ENCODE measurements at places on chromosomes 2 and 18.

DNA sequence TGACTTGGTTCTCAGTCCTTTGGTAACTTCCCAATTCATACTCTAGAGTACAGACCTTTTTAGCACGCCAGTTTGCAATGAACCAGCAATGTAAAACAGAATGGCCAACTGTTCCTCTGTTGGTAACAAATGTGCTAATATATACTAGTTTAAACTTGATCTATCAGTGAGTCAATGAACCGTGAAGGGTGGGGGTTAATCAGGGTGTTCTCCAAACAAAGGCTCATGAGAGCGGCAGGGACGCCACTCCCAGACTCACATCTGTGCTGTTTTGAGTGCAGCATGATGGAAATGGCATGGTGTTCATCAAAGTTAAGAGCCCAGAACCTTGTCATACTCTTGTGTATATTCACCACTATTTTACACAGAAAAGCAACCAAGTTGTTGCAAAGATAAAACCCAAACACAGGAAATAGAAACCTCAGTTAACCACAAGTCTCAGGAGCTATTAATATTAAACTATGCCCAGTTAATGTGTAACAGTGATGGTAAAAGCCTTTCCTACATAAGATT, 70.3 kb downstream of the CERKL start:
- H3K36me3 ChIP-seq: no peaks in the 10 kb centered on the region
- DNase-seq: no peak

GRCh38 chr2:167209784-167210183, 321.5 kb downstream of the XIRP2 start:
- H3K4me1 ChIP-seq: no peaks in the 10 kb centered on the region
- H3K36me3 ChIP-seq: no peaks in the 10 kb centered on the region
- DNase-seq: no peak
- H3K27me3 ChIP-seq: peaks cover 4% of the 10 kb centered on the region
- no peak overlapping the region for H3K27ac ChIP-seq
- H3K4me3 ChIP-seq: no peak overlapping the region

DNA sequence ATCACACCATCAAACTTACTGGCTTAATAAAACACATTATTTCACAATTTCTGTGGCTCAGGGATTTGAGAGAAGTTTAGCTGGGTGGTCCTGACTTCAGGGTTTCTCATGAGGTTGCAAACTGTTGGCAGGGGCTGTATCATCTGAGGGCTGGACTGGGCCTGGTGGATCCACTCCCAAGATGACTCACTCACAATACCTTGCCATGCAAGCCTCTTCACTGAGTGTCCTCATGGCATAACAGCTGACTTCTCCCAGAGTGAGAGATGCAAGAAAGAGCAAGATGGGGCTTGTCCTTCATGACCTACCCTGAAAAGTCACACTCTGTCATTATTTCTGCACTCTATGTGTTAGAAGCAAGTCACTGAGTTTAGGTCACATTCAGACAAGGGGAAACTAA, 73.8 kb downstream of the AQP4 start:
- no peaks in the 10 kb centered on the region for H3K36me3 ChIP-seq
- H3K27ac ChIP-seq: no peak overlapping the region
- H3K4me3 ChIP-seq: no peak overlapping the region
- H3K4me1 ChIP-seq: no peaks in the 10 kb centered on the region
- H3K27me3 ChIP-seq: no peaks in the 10 kb centered on the region

DNA sequence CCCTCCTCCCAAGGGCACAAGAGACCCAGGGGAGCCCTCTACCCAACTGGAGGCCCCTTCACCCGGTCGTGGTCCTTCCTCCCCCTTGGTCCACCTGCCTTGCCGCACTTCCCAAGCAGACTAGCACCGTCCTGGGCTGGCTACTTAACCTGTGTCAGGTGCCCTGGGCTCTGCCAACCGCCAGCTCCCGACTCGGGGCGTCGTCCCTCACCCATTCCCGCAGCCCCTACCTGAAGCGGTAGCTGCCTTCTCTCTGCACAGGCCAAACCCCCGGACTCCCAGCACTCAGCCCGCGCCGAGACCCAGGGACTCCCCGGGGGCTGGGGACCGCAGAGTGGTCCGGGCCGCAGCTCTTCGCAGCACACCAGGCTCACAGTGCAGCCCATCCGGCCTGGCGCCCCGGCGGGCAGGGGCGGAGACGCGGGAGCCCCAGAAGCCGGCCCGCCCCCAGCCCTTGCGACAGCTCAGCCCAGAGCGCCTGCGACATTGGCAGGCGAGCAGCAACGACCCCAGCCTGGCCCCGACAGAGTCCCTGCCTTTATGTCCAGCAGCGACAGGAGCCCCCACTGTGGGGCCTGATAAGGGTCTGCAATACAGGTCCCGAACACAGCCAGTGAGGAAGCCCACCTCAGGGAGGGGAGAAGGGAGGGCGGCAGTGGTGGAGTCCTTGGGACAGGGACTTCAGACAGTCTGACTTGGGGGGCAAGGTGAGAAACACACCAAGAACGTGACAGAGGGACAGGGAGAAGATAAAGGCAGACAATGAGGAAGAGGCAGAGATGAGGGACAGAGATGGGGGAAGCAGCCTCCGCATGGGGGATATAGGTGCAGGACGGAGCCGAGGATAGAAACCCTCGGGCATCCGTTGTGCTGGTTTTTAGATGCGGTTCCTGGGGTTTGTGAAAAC, 31.0 kb upstream of the TNS1 start:
- peak overlapping the region; percentile 68 for H3K4me3 ChIP-seq
- DNase-seq: no peak
- peaks cover 13% of the 10 kb centered on the region for H3K4me1 ChIP-seq
- peaks cover 3% of the 10 kb centered on the region for H3K27me3 ChIP-seq
- no peaks in the 10 kb centered on the region for H3K36me3 ChIP-seq
- H3K27ac ChIP-seq: no peak overlapping the region

- no peak for DNase-seq
- H3K4me3 ChIP-seq: no peak overlapping the region
- no peak overlapping the region for H3K27ac ChIP-seq
- no peaks in the 10 kb centered on the region for H3K4me1 ChIP-seq
- no peaks in the 10 kb centered on the region for H3K27me3 ChIP-seq
Measured at GRCh38 chr18:7642331-7642890, 75.3 kb downstream of the PTPRM start.

GRCh38 chr18:27826101-27826500, 350.8 kb downstream of the CDH2 start:
- no peaks in the 10 kb centered on the region for H3K27me3 ChIP-seq
- no peak overlapping the region for H3K4me3 ChIP-seq
- no peaks in the 10 kb centered on the region for H3K36me3 ChIP-seq
- H3K4me1 ChIP-seq: no peaks in the 10 kb centered on the region

GRCh38 chr2:33411765-33412164, 64.7 kb upstream of the RASGRP3 start:
- peaks cover 4% of the 10 kb centered on the region for H3K27me3 ChIP-seq
- no peaks in the 10 kb centered on the region for H3K36me3 ChIP-seq
- H3K4me1 ChIP-seq: no peaks in the 10 kb centered on the region
- no peak overlapping the region for H3K27ac ChIP-seq

- no peak overlapping the region for H3K4me3 ChIP-seq
- DNase-seq: peak; percentile 65
- H3K4me1 ChIP-seq: peaks cover 27% of the 10 kb centered on the region
- H3K27ac ChIP-seq: peak overlapping the region; percentile 31
- H3K27me3 ChIP-seq: peaks cover 5% of the 10 kb centered on the region
Measured at GRCh38 chr2:3595985-3596384, 1.1 kb downstream of the COLEC11 start.

DNA sequence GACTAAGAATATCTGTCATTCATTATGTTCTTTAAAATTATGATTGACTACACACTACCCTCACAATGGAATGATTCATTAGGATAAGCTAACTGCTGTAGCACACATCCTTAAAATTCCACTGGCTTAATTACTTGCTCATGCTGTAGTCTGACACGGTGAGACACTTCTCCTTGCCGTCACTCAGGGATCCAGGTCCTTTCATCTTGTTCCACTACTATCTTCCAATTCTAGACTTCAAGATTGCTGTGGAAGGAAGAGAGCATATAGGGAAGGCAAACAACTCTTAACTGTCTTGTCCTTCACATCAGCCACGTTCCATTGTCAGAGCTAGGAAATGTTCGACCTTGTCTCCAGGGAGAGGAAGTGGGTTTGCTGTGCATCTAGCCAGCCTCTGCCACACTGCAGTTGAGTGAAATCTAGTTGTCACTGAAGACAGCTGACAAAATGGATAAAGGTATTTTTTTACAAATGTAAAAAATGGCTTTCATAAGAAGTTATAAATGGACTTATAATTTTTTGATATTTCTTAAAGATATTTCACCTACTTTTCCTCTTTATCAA, 30.1 kb downstream of the GREB1L start:
- H3K27ac ChIP-seq: no peak overlapping the region
- H3K36me3 ChIP-seq: no peaks in the 10 kb centered on the region
- H3K4me3 ChIP-seq: no peak overlapping the region
- H3K27me3 ChIP-seq: peaks cover 11% of the 10 kb centered on the region

DNA sequence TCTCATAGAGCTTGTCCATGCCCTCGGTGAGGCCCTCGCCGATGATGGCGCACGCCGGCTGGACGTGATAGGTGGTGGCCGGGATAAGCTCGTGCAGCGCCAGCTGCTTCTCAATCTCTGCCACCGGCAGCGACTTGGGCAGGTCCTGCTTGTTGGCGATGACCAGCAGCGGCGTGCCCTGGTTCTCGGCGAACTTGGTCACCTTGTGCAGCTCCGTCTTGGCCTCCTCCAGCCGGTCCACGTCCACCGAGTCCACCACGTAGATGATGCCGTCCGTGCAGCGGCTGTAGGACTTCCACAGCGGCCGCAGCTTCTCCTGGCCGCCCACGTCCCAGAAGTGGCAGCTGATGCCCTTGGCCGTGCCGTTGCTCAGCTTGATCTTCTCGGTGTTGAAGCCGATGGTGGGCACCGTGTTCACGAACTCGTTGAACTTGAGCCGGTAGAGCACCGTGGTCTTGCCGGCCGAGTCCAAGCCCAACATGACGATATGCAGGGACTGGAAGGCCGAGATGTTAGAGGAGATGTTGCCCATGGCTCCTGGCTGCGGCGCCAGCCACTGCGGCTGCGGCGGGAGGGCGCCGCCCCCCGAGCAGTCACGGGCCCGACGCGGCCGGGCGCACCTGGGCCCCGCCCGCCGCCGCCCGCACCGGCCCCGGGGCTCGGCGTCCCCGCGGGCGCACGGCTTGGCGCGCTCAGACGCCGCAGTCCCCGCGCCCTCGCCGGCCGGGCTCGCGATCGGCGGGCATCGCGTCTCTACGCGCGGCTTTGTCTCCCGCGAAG, 636 bp downstream of the ARL4C start:
- peaks cover 55% of the 10 kb centered on the region for H3K4me1 ChIP-seq
- no peaks in the 10 kb centered on the region for H3K27me3 ChIP-seq
- H3K36me3 ChIP-seq: peaks cover 2% of the 10 kb centered on the region

DNA sequence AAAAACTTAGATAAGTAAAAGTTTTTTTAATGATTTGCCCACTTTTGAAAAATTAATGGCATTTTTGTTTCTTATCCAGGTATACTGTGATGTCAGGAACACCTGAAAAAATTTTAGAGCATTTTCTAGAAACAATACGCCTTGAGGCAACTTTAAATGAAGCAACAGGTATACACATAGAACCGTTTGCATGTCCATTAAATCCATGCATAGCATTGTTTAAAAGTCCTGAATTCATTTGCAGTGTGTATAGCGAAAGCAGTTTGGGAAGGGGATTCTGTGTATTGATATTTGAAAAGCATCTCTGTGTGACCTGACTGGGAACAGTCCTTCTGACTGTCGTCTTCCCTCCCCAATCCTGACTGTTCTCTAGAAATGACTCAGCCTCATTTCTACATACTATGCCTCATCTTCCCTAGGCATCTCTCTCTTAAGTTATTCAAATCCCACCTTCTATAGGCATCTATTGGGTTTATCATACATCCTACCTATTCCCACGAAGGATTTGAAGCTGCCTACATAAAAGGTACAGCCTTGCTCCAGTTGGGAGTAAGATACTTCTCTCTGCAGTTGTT, 79.2 kb upstream of the MAP3K20 start:
- H3K36me3 ChIP-seq: no peaks in the 10 kb centered on the region
- no peak for DNase-seq
- H3K4me1 ChIP-seq: no peaks in the 10 kb centered on the region
- no peak overlapping the region for H3K27ac ChIP-seq
- no peak overlapping the region for H3K4me3 ChIP-seq

GRCh38 chr2:217912098-217913024, 90.4 kb downstream of the TNS1 start:
- H3K4me1 ChIP-seq: no peaks in the 10 kb centered on the region
- DNase-seq: no peak
- H3K36me3 ChIP-seq: no peaks in the 10 kb centered on the region

- no peaks in the 10 kb centered on the region for H3K36me3 ChIP-seq
- H3K27ac ChIP-seq: no peak overlapping the region
- DNase-seq: no peak
- no peak overlapping the region for H3K4me3 ChIP-seq
- H3K4me1 ChIP-seq: no peaks in the 10 kb centered on the region
Measured at GRCh38 chr2:172775319-172775718, 39.7 kb downstream of the RAPGEF4 start.

GRCh38 chr18:21391074-21391673, 149.1 kb downstream of the GREB1L start:
- H3K27me3 ChIP-seq: peaks cover 6% of the 10 kb centered on the region
- no peaks in the 10 kb centered on the region for H3K36me3 ChIP-seq
- H3K4me3 ChIP-seq: no peak overlapping the region

- no peak overlapping the region for H3K27ac ChIP-seq
- DNase-seq: no peak
- peaks cover 74% of the 10 kb centered on the region for H3K4me1 ChIP-seq
- H3K4me3 ChIP-seq: no peak overlapping the region
- no peaks in the 10 kb centered on the region for H3K27me3 ChIP-seq
Measured at GRCh38 chr2:233410196-233410760, 56.0 kb downstream of the DGKD start.

DNA sequence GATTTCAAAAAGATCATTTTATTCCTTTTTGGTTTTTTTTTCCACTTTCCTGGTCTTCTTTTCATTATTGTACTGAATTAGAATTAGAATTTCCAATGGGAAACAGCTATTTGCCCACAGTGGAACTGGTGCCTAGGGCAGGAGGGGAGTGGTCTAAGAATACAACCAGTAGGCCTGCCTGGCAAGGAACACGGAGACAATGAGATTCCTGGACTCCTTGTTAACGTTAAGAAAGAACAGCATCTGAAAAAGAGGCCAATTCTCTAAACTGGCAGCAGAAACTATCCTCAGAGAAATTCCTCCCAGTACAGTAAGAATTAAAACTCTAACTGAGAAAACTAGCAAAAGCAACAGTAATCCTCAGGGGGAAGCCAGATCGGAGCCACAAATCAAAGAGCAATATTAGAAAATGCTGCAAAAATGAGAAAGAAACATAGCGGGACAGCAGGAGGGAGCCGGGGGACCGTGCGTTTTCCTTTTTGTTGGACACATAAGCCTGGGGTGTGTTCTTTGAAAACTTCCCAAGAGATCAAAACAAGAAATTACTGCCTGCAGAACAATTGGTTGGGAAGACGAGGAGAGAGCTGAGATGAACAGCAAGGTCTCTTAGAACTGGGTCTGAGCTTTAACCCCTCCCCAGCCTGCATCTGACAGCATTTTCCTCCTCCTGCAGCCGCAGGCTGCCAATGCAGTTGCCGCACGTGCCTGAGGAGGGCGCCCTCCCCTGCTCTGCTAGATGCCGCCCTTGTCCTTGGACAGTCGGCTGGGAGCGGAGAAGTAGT, 776.0 kb downstream of the TSN start:
- H3K27me3 ChIP-seq: no peaks in the 10 kb centered on the region
